ENCODE measurements at places on chromosomes 2 and 18.

DNA sequence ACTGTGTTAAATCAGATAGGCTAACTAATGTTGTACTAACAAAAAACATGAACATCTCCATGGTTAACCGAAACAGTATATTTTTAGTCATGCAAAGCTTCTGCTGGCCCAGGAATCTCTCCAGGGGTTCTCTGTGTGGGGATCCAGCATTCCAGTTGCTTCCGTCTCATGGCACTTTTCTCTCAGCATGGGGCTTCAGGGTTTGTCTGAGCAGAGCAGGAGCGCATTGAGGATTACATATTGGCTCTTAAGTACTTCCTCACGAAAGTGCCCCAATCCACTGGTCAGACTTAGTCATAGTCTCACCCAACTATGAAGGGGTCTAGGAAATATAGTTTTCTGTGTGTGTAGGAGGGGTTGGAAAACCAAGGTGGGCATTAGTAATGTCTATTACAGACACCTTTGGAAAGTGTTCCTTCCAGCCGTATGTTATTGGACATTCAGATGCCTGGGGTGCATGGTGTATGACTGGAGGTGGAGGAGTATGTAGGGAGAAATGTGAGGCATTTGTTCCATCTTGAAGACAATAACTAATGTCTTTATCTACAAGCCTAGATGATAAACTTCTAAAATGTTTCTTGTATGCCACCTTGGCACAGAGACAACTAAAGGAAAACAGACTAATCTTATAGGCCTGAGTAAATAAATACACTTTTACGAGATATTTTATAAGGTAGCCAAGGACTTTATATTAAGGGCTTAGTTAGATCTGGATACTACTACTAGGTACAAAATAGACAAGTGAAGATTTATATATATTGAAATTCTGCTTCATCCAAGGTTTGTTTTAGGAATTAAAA is 123.8 kb upstream of the ZEB2 start:
- DNase-seq, result no peak

DNA sequence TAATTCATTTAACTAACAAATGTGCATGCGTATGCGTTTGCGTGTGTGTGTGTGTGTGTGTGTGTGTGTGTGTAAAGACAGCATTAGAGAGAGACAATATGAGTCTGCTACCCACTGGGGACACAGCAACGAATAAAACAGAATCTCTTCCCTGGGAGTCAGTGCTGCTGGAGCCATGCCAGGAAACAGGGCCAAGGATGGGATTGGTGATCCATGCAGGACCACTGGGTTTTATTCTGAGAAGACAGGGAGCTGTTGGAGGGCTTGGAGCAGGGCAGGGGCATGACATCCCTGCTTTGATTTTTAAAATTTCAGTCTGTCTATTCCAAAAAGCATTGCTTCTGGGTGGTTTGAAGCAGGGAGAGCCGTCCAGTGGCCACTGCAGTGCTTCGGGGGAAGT is 62.9 kb downstream of the PDCL3 start:
- DNase-seq, result peak; percentile 22

DNA sequence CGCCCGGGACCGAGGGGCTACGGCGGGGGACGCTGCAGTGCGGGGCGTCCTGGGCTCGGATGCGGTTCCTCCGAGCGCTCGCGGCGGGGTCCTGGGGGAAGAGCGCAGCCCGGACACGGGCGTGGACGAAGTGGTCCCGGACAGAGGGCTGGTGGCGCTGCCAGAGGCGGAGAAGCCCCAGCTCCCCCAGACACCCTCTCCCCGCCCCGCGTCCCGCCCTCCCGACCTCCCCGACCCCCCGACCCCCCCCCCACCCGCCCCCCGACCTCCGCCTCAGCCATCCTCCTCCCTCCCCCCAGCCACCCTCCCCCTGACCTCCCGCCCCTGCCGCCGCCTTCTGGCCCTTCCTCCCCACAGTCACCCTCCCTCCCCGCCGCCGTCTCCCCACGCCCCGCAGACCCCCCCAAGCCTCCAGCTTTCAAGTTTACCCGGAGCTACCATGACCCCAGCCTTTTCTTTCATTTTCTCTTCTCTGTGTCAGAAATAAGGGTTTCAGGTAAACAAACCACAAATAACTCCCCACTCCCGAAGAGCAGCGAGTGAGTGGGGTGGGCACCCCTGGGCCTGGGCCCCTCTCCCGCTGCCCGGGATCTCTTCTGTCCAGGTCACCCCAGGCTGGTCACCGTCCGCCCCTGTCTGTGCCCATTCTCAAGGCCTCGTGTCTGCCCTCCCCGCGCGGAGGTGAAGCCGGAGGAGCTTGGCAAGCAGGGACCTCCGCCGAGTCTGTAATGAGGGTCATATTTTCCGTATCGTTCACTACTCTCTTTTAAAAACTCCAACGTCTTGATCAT is 5.1 kb downstream of the NFATC1 start:
- DNase-seq, result peak; percentile 50

GRCh38 chr2:241048149-241048948 is 49.9 kb downstream of the SNED1 start:
- no peak for DNase-seq

- no peak for DNase-seq
Observed at GRCh38 chr18:76246590-76246989, 248.5 kb downstream of the ZNF516 start.

DNA sequence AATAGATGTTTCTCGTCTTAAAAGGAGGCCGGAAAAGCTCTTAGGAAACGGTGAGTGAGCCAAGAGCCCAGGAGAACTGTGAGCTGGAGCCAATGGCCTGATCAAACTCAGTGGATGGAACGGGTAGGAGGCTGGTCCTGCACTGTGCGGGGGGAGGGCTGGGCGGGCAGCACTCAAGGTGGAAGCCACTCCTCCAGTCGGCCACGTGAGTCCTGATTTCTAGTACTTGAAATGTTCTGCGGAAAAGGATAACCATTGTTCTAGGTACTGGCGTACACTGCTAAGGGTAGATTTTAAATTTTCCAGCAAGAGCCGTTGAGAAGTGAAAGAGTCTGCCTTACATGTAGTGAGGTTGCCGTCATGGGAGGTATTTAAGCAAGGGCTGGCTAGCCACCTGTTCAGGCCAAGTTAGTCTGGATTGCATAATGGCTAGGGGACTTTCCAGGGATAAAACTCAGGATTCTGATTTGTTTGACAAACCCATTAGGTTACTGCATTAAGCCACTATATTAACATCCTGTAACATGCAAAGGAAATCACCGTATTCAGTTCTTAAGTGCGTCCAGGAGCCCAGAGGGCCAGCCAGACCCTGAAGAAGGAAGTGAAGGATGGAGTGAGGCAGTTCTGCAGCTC is 51.3 kb upstream of the ODC1 start:
- no peak for DNase-seq

DNA sequence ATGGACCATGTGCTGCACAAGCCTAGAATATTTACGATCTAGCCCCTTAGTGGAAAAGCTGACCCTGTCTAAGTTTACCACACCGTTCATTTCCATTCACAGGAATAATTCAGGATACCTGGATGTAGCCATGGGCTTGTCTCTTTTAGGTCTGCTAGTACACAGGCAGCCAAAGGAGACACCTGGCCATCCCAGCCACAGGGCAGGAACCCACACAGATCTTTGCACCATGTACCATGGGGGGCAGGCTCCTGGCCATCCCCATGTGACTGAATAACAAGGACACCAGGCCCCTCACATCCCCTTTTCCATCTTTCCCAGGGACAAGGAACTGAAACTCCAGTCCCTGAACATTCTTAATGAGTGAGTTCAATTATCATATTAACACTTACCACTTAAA is 467.3 kb upstream of the MYT1L start:
- DNase-seq, result peak; percentile 10

- DNase-seq, result no peak
Observed at GRCh38 chr18:64275593-64276300, 126.9 kb upstream of the LINC00305 start.

- no peak for DNase-seq
Observed at GRCh38 chr2:237456200-237456843, 30.7 kb upstream of the MLPH start.

- DNase-seq, result no peak
Observed at GRCh38 chr2:44201648-44202165, 33.0 kb downstream of the PPM1B start.

- peak; percentile 74 for DNase-seq
Observed at GRCh38 chr2:14635391-14635871, 2.9 kb downstream of the LRATD1 start.

GRCh38 chr2:55080204-55080738 is 30.0 kb upstream of the RTN4 start:
- no peak for DNase-seq

DNA sequence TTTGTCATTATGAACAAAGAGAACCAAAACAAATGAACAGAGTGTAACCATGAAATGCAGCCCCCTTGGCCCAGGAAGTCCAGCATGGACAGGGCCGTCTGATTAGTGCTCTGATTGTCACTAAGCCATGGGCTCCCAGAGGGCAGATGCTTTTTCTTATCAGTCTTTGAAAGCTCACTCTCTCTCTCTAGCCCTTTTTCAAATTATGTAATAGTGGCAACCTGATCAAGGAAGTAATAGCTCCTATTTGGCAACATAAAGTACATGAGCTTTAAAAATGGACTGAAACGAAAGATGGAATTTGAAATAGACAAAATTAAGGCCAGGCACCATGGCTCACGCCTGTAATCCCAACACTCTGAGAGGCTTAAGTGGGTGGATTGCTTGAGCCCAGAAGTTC is 32.4 kb upstream of the EPG5 start:
- no peak for DNase-seq

GRCh38 chr18:49591271-49591670 is 29.4 kb downstream of the LIPG start:
- no peak for DNase-seq

- no peak for DNase-seq
Observed at GRCh38 chr2:47808614-47809013, 25.7 kb downstream of the MSH6 start.

GRCh38 chr2:26555246-26556133 is 77.6 kb upstream of the OTOF start:
- DNase-seq, result no peak

GRCh38 chr2:15782009-15782751 is 158.2 kb upstream of the MYCN start:
- DNase-seq, result no peak

DNA sequence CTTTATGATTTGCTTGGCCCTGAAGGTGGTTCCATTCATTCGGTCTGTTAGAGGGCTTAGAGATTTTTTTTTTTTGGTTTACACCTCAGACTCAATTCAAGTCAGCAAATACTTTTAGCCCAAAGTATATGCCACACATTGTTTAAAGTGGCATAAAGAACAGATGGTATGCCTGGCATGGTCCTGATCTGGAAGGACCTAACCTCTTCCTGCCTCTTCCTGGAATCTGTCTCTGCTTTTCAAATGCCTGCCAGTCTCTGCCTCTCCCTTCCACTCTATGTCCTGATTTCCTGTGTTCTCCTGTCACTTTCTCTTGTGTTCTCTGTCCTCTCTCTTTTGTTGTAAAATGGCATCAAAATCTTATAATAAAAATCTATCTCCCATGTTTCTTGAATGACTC is 158.0 kb downstream of the ANKRD30B start:
- no peak for DNase-seq

DNA sequence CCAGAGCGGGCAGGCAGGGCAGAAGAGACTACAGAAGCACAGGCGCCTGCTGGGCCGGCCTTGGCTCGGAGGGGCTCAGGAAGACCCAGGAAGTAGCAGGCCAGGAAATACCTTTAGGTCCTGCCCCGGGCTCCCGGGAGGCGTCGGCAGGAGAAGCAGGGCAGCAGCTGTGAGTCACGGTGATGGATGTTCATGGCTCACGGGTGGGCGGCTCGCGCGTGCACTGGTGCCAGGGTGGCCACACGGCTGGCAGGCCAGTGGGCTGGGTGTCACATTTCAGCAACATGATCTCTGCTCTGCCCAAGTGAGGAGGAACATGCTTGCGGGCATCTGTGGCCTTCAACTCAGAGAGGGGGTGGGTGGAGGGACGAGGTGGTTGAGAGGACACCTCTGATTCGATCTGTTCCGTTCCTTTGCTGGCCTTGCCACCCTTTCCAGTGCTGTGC is 139.3 kb downstream of the KLHL29 start:
- no peak for DNase-seq

GRCh38 chr2:95388091-95388692 is 14.3 kb upstream of the FAHD2A start:
- DNase-seq, result peak; percentile 19

GRCh38 chr18:55139836-55140235 is 180.6 kb upstream of the CCDC68 start:
- no peak for DNase-seq

GRCh38 chr2:12429779-12430406 is 286.8 kb upstream of the TRIB2 start:
- DNase-seq, result no peak

- DNase-seq, result no peak
Observed at GRCh38 chr2:219947575-219947974, 320.1 kb downstream of the SLC4A3 start.

DNA sequence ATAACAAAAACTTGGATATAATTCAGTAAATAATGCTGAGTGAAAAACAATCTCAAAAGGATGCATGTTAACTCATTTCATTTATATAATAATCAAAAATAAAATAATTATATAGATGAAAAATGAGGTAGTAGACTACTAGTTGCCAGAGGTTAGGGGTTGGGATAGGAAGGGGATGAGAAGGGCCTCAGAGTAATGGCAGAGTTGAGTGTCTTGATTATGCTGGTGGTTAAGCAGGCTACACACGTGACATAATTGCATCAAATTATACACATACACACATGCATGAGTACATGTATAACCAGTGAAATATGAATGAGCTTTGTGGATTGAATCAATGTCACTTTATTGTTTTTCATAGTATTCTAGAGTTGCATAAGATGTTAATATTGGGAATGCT is 201.0 kb downstream of the RIT2 start:
- no peak for DNase-seq

DNA sequence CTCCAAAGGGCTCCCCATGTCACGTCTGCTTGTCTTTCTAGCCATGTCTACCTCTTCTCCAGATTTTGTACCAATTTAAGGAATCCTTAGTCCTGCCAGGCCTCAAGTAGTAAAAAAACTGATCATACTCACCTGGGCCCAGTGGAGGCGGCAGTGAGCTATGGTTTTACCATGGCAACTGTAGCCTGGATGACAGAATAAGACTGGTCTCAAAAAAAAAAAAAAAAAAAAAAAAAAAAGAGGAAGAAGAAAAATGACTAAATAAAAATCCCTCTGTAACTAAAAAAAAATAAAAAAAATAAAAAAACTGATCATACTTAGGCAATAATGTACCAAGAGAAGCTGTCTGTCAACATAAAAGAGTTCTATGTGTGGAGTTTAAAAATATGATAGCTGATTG is 221.6 kb downstream of the NR4A2 start:
- DNase-seq, result no peak

DNA sequence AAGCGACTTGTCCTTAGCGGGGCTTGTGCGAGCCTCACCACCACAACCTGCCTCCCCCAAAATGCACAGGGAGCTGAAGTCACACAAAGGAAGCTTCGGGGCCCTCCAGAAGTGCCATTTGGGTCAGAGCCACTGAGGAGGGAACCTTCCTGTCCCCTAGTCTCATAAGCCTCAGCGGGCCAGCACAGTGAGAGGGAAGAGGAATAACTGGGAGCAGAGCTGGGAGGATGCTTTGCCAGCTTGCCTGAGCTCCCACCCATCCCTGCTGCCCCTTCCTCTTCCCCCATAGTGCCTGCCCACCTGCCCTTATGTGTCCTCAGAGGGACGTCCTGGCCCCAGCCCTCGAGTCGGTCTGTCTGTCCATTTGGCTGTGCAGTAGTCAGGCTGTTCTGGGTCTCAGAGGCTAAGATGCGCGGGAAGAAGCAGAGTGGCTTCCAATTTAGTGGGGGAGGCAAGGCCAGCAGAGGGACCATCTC is 51.8 kb upstream of the GPR17 start:
- DNase-seq, result peak; percentile 41
